Hematopoietic multipotent progenitor cell treated with erythropoietin and hydrocortisone succinate and interleukin-3 and kit ligand, for 6 days (in vitro differentiated cells): ENCODE measurements at places on chromosomes 13 and 19.

DNA sequence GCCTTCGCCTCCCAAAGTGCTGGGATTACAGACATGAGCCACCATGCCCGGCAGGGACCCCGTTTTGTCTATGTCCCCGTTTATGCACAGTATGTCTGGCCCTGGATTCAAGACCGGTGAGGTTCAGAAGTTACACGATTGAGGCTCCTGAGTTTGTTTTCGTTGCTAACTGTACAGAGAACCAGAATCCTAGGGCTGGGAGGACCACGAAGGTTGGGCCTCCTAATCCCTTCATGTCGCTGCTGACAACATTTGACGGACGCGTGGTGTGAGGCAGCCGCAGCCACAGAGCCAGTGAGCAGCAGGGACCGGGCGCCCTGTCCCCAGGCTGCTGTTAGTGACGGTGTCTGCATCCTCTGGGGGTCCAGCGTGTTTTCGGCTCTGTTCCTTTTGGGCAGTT lies 91.4 kb downstream of the ATP11A start:
- no peak for DNase-seq

GRCh38 chr13:110942248-110942981 lies 27.5 kb upstream of the ANKRD10 start:
- DNase-seq = no peak

DNA sequence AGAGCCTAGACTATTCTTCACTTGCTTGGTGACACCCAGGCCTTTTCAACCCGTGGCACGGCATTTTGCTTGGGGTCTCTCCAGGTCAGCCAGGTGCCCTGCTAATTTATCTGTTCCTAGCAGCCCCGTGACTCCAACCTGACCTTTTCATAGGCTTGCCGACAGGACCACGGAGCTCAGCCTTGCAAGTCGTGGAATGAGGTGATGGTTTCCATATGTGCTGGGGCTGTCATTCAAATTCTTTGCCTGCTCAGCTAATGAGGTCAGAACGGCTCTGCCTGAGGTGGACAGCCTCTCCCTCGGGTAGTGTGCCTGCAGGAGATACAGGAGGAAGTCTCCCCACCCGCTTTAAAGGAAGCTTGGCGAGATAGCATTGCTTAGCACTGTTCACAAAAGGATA lies 61.0 kb downstream of the SHISA2 start:
- DNase-seq = no peak

GRCh38 chr19:40410030-40410389 lies 3.2 kb downstream of the PRX start:
- DNase-seq = no peak

GRCh38 chr19:49799798-49800376 lies 13.2 kb downstream of the FUZ start:
- DNase-seq = peak; percentile 21

GRCh38 chr19:1304197-1304924 lies 18.7 kb downstream of the EFNA2 start:
- DNase-seq = no peak

GRCh38 chr13:75312884-75313520 lies 169.0 kb downstream of the TBC1D4 start:
- DNase-seq = peak; percentile 6

- DNase-seq = no peak
These were observed 15.3 kb downstream of the METTL21C start for GRCh38 chr13:102679449-102680132.
